ENCODE measurements at places on chromosomes 4 and X.

GRCh38 chr4:185840201-185840600 is 28.2 kb upstream of the SORBS2 start:
- no peak for DNase-seq

DNA sequence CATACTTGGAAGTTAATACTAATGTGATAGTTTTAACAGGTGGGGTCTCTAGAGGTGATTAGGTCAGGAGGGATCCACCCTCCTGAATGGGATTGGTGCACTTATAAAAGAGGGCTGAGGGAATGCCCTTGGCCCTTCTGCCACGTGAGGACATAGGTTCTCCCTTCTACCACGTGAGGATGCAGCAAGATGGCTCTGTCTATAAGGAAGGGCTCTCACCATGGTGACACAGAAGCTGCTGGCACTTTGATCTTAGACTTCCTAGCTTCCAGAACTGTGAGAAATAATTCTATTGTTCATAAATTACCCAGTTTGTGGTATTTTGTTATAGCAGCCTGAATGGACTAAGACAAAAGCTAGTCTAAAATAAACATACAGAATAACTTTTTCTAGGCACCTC is 1.0 kb downstream of the AADAT start:
- no peak for DNase-seq

- DNase-seq: no peak
Observed at GRCh38 chrX:100216083-100216482, 194.0 kb downstream of the PCDH19 start.

- no peak for DNase-seq
Observed at GRCh38 chr4:127449449-127449848, 183.3 kb upstream of the INTU start.

GRCh38 chr4:88054901-88055300 is 47.5 kb downstream of the PKD2 start:
- DNase-seq: peak; percentile 26

DNA sequence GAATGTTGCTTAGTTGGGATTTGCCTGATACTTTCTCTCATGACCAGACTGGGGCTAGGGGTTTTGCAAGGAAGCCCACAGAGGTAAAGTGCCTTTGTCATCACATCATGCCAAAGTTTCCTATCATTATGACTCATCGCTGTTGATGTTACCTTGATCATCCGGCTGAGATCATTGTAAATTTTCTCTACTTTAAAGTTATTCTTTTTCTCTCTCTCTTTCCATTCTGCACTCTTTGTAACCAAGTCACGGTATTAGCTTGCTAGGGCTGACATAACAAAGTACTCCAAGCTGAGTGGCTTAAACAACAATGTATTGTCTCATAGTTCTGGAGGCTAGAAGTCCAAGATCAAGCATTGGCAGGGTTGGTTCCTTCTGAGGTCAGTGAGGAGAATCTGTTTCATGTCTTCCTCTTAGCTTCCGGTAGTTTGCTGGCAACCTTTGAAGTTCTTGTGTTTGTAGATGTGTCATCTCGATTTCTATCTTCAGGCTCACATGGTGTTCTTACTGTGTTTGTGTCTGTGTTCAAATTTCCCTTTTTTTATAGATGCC is 113.0 kb downstream of the DTHD1 start:
- no peak for DNase-seq

- DNase-seq: no peak
Observed at GRCh38 chrX:76159453-76159852, 13.4 kb upstream of the PBDC1 start.

- no peak for DNase-seq
Observed at GRCh38 chr4:19158107-19158809, 1093.4 kb upstream of the SLIT2 start.

DNA sequence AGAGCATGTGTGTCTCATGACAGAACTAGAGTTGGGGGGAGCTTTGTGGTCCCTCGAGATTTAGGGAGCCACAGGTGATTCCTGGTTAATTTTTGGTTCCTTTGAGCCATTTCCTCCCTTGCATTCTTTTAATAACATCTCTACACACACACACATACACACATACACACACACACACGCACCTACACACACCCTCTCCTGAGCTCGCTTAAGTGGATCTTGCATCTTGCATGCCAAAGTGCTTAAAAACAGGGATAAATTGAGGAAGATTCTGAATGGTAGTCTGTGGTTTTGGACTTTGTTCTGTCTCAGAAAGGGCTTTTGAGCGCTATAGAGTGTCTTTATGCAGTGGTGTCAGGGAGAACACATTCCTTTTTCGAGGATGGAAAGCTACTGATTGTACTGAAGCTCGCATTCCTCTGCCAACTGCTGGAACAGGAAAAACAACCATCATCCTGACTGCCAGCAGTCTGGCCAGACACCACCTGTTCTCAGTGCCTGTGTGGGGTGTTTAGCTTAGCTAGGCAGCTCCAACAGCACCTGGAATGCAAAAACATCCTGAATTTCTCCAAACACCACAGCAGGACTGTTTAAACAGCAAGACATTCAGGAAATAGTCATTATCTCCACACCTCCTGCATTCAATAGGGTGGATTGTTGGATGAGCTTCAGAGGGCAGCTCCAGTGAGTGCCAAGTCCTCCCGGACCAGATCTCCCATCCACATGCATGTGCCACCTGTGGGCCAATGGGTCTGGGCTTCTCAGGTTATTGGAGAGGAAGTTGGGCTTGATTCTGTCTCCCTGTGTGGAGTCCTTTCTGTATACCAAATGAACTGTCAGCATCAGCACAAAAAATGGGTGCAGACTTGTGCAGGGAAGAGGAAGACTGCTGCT is 21.9 kb upstream of the IGFBP7 start:
- no peak for DNase-seq

GRCh38 chr4:80446664-80447063 is 111.1 kb downstream of the CFAP299 start:
- no peak for DNase-seq

GRCh38 chr4:187617113-187617512 is 378.5 kb upstream of the ZFP42 start:
- peak; percentile 57 for DNase-seq

DNA sequence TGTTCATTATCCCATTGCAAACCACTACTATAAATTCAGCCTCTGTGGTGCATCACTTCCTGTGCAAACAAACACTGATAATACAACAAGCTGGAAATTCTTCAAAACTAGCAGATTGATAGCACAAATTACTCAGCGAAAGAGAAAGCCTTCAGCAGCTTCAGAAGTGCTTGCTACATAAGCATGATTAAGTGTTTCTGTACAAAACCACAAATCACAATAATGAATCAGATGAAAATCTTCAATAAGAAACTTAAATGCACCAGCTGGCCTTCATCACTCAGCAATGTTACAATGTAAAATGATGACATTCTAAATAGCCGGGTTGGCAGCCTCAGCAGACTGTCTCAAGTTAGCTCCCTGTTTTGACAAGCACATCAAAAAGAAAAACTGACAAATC is 262.2 kb downstream of the SPOCK3 start:
- no peak for DNase-seq

- DNase-seq: no peak
Observed at GRCh38 chrX:75303795-75304194, 29.9 kb downstream of the UPRT start.

- peak; percentile 73 for DNase-seq
Observed at GRCh38 chrX:13463608-13464007, 105.8 kb upstream of the EGFL6 start.

- DNase-seq: no peak
Observed at GRCh38 chr4:78735697-78736096, 40.5 kb upstream of the BMP2K start.

GRCh38 chr4:109294006-109294405 is 8.5 kb downstream of the COL25A1 start:
- no peak for DNase-seq

DNA sequence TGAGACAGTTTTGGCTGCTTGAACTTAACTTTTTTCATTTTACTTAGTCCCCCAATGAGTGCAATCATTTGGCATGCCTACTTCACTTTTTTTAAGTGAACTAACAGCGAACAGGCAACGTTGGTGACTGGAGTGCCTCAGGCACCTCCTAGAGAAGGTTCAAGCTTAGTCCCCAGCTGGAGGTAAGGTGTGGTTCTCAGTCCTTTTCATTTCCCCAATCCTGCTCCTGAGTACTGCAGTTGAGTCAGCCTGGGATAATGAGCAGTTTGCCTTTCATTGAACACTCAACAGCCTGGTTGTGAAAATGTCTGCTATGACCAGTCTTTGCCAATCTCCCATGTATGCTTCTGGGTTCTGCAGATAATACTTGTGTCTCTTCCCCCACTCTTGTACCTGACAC is 109.5 kb downstream of the CDKL5 start:
- no peak for DNase-seq

DNA sequence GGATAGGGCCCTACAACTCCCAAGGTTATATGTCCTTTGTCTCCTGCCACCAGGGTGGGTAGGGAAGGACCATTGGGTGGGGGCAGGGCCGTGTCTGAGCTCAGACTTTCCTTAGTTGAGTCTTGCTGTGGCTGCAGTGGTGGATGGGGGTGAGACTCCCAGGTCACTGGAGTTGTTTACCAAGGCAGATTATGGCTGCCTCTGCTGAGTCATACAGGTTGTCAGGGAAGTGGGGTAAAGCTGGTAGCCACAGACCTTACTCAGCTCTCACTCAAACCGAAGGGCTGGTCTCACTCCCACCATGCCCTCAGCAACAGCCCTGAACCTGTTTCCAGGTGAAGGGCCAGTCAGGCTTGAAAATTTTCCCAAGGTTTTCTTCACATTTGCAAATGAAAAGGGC is 58.8 kb upstream of the FAAH2 start:
- no peak for DNase-seq

DNA sequence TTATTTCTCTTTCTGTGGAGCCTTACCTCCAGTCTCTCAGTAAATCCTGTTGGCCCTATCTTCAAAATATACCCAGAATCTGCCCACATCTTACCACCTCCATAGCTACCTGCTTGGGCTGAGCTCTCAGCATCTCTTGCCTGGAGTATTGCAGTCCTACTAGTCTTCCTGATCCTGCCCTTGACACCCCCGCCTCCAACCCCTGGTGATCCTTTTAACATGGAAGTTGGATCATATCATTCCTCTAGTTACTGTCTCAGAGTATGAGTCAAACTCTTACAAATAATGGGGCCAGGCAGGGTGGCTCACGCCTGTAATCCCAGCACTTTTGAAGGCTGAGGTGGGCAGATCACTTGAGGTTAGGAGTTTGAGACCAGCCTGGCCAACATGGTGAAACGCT is 43.1 kb upstream of the SETD7 start:
- DNase-seq: no peak

- DNase-seq: no peak
Observed at GRCh38 chr4:3290476-3290875, 2.3 kb upstream of the RGS12 start.

DNA sequence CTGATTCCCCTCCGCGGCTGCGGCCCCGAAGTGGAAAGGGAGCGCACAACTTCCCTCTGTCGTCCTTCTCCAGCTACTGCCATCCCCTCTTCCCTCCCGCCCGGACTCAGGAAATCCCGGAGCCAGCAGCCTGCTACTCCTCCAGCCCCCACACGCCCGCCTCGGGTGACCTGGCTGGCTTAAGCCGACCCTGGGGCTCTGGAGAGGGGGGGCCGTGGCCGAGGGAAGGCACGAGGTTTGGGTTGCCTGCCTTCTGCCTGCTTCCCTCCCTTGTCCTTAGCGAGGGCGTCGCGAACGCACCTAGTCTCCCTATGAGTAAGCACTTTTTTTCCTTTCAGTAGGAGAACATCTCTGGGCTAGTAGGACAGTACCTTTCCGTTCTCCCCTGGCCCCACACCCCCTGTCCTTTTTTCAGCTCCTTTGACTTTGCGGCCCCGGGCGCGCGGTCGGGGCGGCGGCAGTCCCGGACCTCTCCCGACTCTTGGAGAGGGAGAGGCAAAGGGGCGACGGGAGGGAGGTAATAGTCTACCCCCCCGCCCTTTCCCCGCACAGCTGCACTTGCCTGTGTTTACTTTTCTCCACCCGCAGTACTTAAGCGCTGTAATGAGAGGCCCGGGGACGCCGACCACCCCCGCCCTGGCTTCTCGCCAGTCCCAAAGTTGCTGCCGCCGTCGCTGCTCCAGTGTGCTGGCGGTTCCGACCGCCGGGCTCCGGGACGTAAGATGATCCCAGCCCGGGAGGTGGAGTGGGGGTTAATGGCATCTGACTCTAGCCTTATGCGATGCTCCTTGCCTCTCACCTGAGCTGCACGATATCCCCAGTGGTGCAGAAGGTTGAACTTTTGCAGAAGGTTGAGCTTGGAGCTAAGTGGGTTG is 868 bp downstream of the PLS3 start:
- peak; percentile 24 for DNase-seq

- no peak for DNase-seq
Observed at GRCh38 chrX:36160081-36160480, 240.5 kb downstream of the CFAP47 start.
